ENCODE measurements at places on chromosomes 11 and 22.
A peak's percentile ranks its signal among the peaks of the same experiment; 100 is the strongest.

GRCh38 chr11:59201353-59201752, 11.4 kb downstream of the MPEG1 start:
- DNase-seq, result no peak

DNA sequence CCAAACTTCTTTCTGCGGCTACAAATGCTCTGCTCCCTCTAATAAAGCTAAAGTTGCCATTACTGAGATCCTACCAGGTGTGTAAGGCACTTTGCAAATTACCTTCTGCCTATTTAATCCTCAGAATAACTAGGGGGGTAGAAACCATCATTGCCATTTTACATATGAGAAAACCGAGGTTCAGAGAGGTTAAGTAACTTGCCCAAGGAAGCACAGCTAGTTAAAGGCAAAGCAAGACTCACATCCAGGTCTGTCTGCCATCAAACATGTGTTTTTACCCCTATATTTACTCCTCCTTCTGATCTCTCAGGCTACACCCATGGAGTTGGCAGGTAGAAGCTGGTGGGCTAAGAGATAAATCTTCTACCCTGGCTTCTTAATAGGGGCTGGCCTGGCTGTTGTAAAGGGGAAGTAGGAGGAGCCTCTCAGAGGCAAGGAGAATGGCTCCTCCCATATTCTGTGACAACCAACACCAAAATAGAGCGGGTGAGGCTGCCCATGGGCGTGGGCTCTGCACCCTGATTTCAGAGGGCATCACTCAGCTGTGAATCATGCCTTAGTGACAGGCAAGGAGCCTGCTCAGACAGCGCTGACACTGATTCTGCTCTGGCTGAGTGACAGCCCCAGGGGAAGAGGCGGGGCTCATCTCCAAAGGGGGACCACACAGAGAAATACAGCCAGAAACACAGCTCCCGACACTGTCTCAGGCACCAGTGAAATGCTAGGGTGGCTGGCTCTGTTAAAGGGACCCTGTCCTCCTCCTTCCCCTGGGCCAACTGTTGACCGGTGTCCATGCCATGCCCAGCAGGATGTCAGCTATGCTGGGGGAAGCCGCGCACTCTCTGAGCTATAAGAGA, 106.8 kb downstream of the ABTB2 start:
- peak; percentile 48 for DNase-seq

DNA sequence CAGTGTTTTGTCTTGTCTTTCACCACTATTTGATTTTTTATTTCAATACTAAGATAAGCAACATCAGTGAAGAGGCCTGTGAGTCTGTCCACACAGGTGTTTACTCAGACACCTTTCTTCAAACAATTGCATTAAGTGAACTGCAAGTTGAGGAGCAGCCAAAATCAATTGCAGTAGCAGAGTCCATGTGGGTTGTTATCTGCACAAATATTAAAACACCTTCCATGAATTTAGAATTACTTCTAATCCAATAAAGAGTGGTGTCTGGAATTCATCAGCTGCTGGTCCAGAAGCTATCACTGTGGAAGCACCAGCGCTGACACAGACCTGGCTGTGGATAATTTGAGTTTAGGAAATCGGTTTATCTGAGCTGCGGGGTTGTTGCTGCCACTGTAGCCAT, 83.5 kb upstream of the FAT3 start:
- DNase-seq, result no peak

GRCh38 chr22:48794906-48795305, 1032.8 kb downstream of the BRD1 start:
- no peak for DNase-seq
